Stimulated activated CD4-positive, alpha-beta T cell treated with anti-CD3 and anti-CD28 coated beads, Interleukin-1b, Interleukin-23, amount 100 ng/mL, for 1 hour (primary cell): ENCODE measurements at places on chromosomes 2 and 18.

DNA sequence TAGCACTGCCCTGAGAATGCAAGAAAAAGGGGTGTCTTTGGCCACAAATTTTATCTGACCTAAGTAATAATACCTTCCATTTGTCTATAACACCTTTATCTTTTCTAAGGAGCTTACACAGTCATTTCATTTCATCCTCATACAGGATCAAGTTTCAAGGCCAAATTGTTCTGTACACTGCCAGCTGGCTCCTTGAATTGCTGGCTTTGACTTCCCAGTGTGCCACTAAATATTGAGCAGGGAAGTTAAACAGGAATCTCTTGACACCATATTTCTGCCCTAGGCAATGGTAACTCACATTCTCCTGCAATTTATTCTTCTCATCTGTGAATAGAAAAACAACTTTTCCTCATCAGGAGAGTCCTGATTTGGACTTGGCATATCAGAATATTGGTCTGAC, 195.1 kb upstream of the LRP1B start:
- DNase-seq: no peak

GRCh38 chr2:170715062-170715931, at the start of gene SP5:
SP5 (plus strand) TSS chr2:170715337; CDS start chr2:170715513, 176 bp downstream.
- DNase-seq: no peak

DNA sequence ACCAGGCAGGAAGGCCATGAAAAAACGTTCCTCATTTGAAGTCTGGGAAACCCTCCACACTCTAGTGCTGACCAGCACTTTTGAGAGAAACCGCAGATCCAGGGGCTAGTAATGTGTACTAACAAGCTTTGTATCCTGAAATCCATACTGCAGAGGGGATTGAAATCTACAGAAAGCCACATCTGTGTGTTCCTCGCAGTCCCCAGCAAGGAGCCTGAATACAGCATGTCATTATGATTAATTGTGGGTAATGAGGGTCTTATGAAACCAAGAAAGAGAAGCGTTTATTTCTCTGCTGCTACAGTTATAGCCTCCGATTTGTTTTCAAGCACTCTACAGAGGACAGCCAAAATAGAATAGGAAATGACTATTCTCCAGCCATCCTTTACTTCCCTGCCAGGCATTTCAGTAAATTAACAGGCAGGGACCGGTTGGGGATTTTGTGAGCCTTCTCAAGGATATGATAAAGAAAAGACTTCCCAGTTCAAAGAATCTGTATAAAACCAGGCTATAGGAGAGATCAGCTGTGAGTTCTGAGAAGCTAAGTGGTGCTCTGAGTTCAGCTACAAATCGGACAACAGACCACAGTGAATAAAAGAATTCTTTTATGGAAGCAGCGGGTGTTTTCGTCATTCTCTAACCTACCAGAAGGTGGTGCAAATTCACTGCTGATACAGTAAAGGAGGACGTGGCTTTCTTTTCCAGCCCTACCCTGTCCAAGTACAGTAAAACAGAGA, 133.4 kb downstream of the INSIG2 start:
- no peak for DNase-seq

DNA sequence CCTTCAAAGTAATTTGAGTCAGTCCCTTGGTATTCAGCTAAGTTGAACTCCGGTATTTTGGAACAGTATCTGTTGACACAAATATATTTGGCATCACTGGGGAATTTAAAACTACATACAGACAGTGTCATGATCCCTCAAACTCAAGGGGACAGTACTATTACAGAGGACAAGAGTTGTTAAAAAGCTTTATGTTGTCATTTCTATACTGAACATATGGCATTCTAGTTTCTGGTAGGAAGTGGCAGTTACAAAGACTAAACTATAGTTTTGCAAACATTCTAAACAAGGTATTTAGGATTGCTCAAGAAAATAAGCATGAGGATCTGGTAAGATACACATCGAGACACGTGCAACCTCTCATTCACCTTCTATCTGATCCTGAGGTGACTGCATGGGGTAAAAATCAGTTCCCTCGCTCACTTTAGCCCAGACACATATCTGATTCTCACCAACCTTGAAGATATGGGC, 16.6 kb upstream of the CCNYL1 start:
- DNase-seq: no peak

- DNase-seq: no peak
These were observed 103.9 kb upstream of the XIRP2 start for GRCh38 chr2:166784296-166784946.

- no peak for DNase-seq
These were observed 4.4 kb downstream of the KLHL41 start for GRCh38 chr2:169513926-169514325.

GRCh38 chr18:79615091-79615490, 64.5 kb upstream of the CTDP1 start:
- no peak for DNase-seq

DNA sequence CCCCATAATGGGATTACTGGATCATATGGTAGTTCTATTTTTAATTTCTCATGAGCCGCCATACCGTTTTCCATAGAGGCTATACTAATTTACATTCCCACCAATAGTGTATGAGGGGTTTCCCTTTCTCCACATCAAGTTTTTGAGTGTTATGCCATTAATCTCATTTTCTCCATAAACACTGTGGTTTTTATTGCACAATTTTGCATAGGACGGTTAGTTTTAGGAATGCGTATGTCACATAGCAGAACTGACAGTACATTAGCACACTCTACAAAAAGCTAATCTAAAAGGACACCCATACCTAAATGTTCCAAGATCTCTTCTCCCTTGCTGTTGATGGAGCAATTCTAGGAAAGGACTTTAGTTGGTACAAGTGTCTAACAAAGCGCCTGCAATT, 32.5 kb downstream of the DARS1 start:
- DNase-seq: no peak

DNA sequence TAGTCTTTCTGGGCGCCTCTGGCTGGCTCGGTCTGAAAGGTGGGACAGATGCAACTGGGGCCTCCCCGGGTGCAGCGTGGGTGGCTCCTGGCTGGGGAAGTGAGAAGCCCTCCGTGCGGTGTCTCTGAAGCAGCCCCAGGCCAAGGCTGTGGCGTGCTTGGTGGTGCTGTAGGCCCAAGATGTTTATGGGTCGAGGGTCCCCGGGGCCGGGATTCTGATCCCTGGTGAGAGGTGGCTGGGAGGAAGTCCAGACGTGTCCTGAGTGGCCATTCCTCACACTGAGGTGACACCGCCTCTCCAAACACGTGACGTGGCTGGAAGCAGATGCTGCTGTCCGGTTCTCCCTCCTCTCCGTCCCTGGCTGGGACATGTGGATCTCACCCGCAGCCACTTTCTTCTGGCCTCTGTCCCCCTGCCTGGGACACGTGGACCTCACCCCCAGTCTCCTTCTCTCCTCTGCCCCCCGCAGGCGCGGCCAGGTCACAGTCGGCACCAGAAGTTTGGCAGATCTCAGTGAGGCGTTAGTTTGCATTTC, 12.6 kb downstream of the RTP5 start:
- no peak for DNase-seq

DNA sequence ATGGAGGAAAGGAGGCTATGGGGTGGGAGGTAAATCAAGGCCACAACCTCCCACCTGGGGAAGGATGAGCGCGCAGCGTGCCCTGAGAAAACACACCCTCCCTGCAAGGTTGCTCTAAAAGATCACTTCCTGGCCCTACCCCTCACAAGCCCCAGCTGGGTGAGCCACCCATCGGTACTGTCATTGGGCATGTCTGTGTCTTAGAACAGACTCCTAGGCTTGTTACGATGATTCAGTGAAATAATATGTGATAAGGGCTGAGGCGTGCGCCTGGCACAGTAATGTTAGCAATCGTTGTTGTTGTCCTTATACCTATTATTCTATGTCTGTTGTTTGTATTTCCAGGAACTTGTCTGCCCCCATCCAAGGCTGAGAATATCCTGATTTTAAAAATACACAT, 175.1 kb downstream of the ZFP36L2 start:
- no peak for DNase-seq

- DNase-seq: no peak
These were observed 34.2 kb downstream of the CHRNA1 start for GRCh38 chr2:174729797-174730697.

GRCh38 chr2:48529194-48529593, 760 bp upstream of the STON1 start:
- no peak for DNase-seq

DNA sequence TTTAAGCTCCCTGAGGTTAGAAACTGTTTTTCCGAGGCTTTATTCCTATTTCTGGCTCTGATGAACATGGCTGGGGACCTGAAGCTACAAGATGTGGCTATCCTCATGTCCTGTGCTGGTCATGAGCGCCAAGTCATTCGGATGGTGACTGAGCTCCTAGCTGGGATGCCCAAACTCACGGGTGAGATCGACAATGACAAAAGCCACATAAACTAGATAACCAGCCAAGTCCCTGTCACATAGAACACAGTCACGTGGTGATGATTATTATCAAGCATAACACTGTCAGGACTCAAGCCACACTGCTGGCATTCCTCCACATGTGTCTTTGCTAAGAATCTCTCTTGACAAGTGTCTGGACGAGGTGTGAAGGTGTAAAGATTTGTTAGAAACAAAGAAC, 274.9 kb downstream of the CLIP4 start:
- DNase-seq: no peak

GRCh38 chr2:217286833-217287232, 427.0 kb upstream of the TNP1 start:
- no peak for DNase-seq

DNA sequence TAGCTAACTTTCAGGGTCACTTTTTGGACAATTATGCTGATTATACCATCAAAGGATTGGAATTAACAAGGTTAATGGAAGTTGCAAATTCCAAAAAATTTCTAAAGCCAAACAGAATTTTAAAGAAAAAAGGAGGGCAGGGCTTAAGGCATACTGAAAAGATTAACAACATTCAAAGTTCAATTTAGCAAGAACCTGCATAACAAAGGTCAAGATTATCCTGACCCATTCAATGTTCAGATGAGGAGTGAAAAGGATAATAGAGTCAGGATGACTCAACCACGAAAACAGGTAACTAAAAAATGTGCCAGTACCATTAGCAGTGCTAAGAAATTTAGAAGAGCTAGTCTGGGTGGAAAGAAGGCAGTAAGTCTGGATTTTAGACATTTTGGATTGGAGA, 139.8 kb upstream of the HNMT start:
- DNase-seq: no peak
